Stimulated activated CD8-positive, alpha-beta memory T cell treated with anti-CD3 and anti-CD28 coated beads, Interleukin-7, amount 100 ng/mL, for 4 hours (primary cell): ENCODE measurements at places on chromosomes 12 and 14.

GRCh38 chr12:132711080-132711843 lies 620 bp downstream of the PGAM5 start:
- no peak for DNase-seq

GRCh38 chr14:24290746-24291145 lies 8.8 kb downstream of the DHRS1 start:
- no peak for DNase-seq

- no peak for DNase-seq
These were observed 58.3 kb upstream of the FRMD6 start for GRCh38 chr14:51593397-51593796.

DNA sequence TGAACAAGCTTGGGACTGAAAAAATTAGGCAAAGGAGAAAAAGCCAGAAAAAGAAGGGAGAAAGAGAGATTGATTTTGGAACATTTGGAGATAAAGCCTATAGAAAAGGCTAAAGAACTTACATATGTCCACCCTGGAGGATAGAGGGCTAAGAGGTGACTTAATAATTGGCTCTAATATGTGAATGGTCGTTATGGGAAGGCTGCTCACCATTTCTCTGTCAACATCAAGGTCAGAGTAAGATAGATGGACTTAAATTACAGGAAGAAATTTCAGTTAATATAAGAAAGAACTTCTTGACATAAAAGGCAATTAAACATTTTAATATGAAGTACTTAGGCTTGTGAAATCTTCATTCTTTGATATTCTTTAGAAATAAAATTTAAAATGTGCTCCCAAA lies 238.6 kb downstream of the TRHDE start:
- no peak for DNase-seq

- no peak for DNase-seq
These were observed 235.5 kb downstream of the AKAP6 start for GRCh38 chr14:32564596-32564995.

GRCh38 chr14:83827383-83827782 lies 1702.6 kb upstream of the FLRT2 start:
- no peak for DNase-seq

DNA sequence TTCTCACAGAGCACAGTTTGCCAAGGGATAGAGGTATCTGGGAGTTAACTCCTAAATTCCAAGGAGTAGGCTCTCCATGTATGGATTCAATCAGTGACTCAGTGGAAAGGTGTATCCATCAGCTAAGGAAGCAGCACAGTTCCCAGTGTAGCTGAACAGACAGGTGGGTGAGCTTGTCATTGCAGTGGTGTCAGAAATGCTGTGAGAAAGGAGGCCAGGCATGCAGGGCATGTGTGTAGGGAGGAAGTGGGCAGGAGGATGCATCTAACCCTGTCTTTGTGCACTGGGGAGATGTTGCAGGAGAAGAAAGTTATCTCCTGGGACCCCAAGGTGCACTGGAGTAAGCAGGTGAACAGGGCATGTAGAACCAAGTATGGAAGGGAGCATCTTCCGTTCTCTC lies 539.0 kb downstream of the VRK1 start:
- DNase-seq: no peak

DNA sequence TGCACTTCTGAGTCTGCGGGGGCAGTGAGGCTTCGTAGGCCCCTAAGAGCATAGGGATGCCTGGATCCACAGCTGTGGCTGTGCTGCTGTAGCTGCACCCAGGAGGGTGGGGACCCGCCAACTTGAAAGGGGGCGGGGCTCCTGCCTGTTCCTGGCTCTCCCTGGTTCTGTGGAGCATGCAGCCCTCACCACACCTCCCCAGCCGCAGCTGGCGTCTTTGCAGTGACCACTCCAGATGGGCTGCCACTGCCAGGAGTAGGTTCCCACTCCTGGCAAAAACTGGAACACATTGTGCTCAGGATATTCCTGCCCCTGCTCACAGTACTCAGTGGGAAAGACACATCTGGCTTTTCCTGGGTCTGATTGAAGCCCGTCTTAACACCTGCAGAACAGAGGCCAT lies 35.8 kb downstream of the TIMELESS start:
- no peak for DNase-seq

DNA sequence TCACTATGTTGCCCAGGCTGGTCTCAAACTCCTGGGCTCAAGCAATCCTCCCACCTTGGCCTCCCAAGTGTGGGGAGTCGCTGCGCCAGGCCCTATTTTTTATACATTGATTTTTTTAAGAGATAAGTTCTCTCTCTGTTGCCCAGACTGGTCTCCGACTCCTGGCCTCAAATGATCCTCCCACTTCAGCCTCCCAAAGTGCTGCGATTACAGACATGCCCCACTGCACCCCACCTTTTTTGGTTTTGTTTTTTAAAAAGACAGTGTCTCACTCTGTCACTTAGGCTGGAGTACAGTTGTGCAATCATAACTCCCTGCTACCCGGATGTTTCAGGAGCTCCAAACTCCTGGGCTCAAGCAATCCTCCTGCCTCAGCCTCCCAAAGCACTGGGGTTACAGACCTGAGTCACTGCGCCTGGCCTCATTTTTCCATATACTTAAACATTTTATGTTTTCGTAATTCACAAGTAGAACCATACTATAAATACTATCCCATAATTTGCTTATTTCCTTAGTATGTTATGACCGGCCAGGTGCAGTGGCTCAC lies 16.8 kb downstream of the HECTD1 start:
- no peak for DNase-seq
